ENCODE measurements at places on chromosomes 4 and X. TPM values are rescaled to one million over a fixed set of nuclear protein-coding genes. Genes with fewer than 3 reads are reported as not detected.

The BMX gene
- not detected for total RNA-seq

The PPBP gene
- 0.34 TPM for total RNA-seq

The HSFX4 gene
- not detected for total RNA-seq

The IL2 gene
- not detected for total RNA-seq

The SPIN2A gene
- total RNA-seq, result 0.15 TPM

The SMIM31 gene
- total RNA-seq, result not detected

The MSMO1 gene
- total RNA-seq, result 592 TPM

The REPS2 gene
- 0.74 TPM for total RNA-seq

The FGFBP2 gene
- not detected for total RNA-seq

The MAGEA8 gene
- not detected for total RNA-seq

The ZAR1 gene
- not detected for total RNA-seq

The AWAT2 gene
- not detected for total RNA-seq

The CSN1S1 gene
- total RNA-seq, result not detected

The GSPT2 gene
- total RNA-seq, result 5.2 TPM

The MBNL3 gene
- total RNA-seq, result 2.8 TPM

The ABHD18 gene
- total RNA-seq, result 2.7 TPM

The VSIG1 gene
- total RNA-seq, result not detected

The CXCL8 gene
- total RNA-seq, result 5.6 TPM

The XK gene
- total RNA-seq, result 0.15 TPM

The GLRA2 gene
- total RNA-seq, result not detected

The LRAT gene
- total RNA-seq, result under 0.01 TPM

The BTK gene
- total RNA-seq, result not detected

The TEX13D gene
- total RNA-seq, result not detected

The ARX gene
- total RNA-seq, result not detected

The SLC6A14 gene
- not detected for total RNA-seq

The CLCN4 gene
- 2.9 TPM for total RNA-seq

The TKTL1 gene
- not detected for total RNA-seq

The TCEAL6 gene
- total RNA-seq, result not detected

The C4orf36 gene
- total RNA-seq, result 2.7 TPM

The ZMAT1 gene
- not detected for total RNA-seq

The MSL3 gene
- 19.3 TPM for total RNA-seq

The TMPRSS11F gene
- not detected for total RNA-seq

The DOK7 gene
- total RNA-seq, result not detected

The NDNF gene
- total RNA-seq, result 0.59 TPM

The DCLK2 gene
- total RNA-seq, result 4.6 TPM

The ADH1A gene
- not detected for total RNA-seq

The RNF175 gene
- 1.3 TPM for total RNA-seq

The NR3C2 gene
- total RNA-seq, result 0.17 TPM

The PABPC1L2B gene
- total RNA-seq, result not detected

The XAGE1B gene
- total RNA-seq, result not detected

The F11 gene
- total RNA-seq, result not detected

The VCX3B gene
- total RNA-seq, result not detected

The SPANXN3 gene
- total RNA-seq, result not detected

The PCDH18 gene
- total RNA-seq, result 73.0 TPM

The FRAS1 gene
- total RNA-seq, result 0.30 TPM

The CCDC158 gene
- under 0.01 TPM for total RNA-seq

The SPACA5 gene
- not detected for total RNA-seq

The FAM90A26 gene
- not detected for total RNA-seq

The ADH1C gene
- 0.34 TPM for total RNA-seq

The USP17L21 gene
- total RNA-seq, result not detected

The TMEM129 gene
- total RNA-seq, result 33.3 TPM
